Nephron progenitor cell (in vitro differentiated cells): ENCODE measurements at places on chromosomes 6 and 20.

DNA sequence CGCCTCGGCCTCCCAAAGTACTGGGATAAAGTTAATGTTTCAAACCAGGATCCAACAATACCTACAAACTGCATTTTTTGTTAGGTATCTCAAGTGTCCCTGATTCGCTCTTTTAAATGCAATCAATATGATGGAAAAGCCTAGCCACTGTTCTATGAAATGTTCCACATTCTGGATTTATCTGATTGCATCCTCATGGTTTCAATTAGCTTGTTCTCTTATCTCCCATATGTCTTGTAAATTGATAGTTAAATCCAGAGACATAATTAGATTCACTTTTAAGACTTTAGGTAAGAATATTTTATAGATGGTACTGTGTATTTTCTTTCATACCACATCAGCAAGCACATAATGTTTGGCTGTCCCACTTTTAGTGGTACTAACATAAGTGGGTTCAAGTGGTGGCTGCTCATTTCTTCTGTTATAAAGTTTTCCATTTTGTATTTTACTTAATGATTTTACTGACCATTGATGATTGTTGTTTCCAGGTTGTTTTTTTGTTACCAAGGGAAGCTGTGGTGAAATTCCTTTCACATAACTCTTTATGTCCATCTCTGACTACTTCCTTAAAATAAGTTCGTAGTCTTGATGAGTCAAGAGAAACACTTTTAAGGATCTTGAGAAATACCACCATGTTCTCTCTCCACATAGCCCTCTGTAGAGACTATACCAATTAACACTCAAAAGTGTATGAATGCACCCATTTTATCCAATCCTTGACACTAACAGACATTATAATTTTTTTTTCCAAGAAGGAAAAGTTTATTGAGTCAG lies 40.5 kb downstream of the RNGTT start:
- H3K27me3 ChIP-seq = no peaks in the 10 kb centered on the region
- DNase-seq = no peak
- H3K27ac ChIP-seq = no peak overlapping the region

GRCh38 chr6:12884983-12885382 lies 168.4 kb downstream of the PHACTR1 start:
- H3K36me3 ChIP-seq = no peaks in the 10 kb centered on the region
- no peak overlapping the region for H3K27ac ChIP-seq
- no peak for DNase-seq

DNA sequence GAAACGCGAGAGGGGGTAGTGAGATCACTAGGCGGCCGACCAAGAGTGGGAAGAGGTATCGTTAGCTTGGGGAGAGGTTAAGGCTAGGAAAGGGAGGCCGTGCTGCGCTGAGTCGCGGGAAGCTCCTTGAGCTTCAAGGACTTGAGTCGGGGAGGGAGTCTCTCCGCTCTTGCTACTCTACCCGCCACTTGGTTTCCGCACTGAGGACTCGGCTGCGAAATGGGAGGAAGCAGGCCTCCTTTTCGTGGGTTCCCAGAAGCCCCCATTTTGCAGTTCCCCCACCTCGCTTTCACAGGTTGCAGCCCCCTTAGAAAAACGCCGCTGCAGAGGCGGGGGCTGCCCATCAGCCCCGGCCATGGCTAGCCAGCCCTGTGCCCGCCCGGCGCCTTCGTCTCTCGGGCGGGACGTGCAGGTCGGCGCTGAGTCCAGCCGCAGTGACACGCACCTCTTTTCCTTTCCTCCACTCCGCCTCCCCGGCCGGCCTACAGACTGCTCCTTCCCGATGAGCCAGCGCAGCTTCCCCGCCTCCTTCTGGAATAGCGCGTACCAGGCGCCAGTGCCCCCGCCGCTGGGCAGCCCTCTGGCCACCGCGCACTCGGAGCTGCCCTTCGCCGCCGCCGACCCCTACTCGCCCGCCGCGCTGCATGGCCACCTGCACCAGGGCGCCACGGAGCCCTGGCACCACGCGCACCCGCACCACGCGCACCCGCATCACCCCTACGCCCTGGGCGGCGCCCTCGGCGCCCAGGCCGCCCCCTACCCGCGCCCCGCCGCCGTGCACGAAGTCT lies 4.9 kb downstream of the VGLL2 start:
- H3K4me1 ChIP-seq = peaks cover 12% of the 10 kb centered on the region
- H3K4me3 ChIP-seq = peak overlapping the region; percentile 69
- H3K27me3 ChIP-seq = peaks cover 99% of the 10 kb centered on the region

DNA sequence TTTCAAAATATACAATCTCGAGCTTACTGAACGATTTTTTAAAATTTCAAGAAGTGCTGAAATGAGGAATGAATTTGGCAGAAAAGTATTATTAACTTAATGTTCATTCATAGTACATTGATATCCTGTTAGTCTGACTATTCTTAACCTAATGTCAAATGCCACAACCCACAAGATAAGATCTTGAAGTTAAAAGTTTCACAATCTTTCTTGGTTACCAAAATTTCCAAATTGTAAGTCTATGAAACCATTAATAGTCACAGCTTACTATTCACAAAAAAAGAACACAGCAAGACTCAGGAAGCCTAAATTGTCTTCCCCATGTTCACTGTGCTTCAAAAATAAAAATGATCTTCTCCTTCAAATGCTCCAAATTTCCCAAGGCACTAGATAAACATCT lies 71.3 kb downstream of the HACE1 start:
- H3K27me3 ChIP-seq = no peaks in the 10 kb centered on the region
- H3K4me3 ChIP-seq = no peak overlapping the region
- no peaks in the 10 kb centered on the region for H3K4me1 ChIP-seq

- H3K36me3 ChIP-seq = no peaks in the 10 kb centered on the region
- H3K4me3 ChIP-seq = no peak overlapping the region
- H3K27ac ChIP-seq = no peak overlapping the region
- peaks cover 1% of the 10 kb centered on the region for H3K27me3 ChIP-seq
- no peak for DNase-seq
- no peaks in the 10 kb centered on the region for H3K4me1 ChIP-seq
Observed at GRCh38 chr6:129920103-129920798, 59.1 kb upstream of the TMEM244 start.

GRCh38 chr6:121499666-121500065 lies 64.2 kb downstream of the GJA1 start:
- H3K4me1 ChIP-seq = peaks cover 23% of the 10 kb centered on the region
- H3K4me3 ChIP-seq = no peak overlapping the region
- DNase-seq = no peak
- no peaks in the 10 kb centered on the region for H3K36me3 ChIP-seq
- peaks cover 4% of the 10 kb centered on the region for H3K27me3 ChIP-seq

GRCh38 chr6:34360556-34360955 lies 31.9 kb downstream of the NUDT3 start:
- H3K4me1 ChIP-seq = peaks cover 21% of the 10 kb centered on the region
- no peak overlapping the region for H3K27ac ChIP-seq
- DNase-seq = no peak
- peaks cover 3% of the 10 kb centered on the region for H3K27me3 ChIP-seq

GRCh38 chr20:9374072-9374471 lies 140.3 kb upstream of the LAMP5 start:
- H3K27ac ChIP-seq = peak overlapping the region; percentile 10
- peaks cover 14% of the 10 kb centered on the region for H3K4me1 ChIP-seq
- H3K27me3 ChIP-seq = no peaks in the 10 kb centered on the region
- H3K36me3 ChIP-seq = peaks cover 52% of the 10 kb centered on the region
- no peak overlapping the region for H3K4me3 ChIP-seq

DNA sequence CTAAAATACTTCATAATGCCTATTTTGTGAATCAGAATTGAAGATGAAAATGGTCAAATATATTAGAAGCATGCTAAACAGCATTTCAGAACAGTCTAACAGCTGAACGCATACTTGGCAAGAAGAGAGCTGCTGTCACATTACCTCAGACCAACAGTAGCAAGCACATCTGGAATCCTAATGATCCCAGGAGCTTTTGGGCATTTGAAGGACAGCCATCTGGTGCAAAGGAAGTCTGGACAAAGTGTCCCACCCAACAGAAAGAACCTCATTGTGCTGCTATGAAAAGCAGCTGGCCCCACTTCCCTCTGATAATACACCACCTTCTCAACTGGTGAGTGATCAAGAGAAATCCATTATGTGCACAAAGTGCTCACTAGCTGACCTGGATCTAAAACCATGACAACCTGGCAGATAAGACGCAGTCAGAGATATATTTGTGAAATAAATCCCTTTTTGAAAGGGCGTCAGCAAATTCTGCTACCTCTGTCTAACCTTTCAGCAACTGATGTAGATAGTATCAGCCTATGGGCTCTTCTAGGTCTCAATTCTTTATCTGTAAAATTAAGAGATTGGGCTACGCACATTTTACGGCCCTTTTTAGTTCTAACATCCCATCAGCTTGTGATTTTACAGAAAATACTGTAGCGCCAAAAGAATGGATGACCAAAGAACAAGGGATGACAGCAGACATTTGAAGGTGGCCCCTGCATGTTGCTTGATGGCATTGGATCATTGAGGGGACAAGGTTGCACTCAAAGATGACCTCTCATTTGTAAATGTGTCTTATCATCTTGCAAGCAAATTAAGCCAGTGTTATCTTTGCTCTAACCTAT lies 78.7 kb downstream of the SGK1 start:
- no peak overlapping the region for H3K4me3 ChIP-seq
- H3K4me1 ChIP-seq = no peaks in the 10 kb centered on the region
- no peak for DNase-seq
- no peaks in the 10 kb centered on the region for H3K36me3 ChIP-seq
- no peak overlapping the region for H3K27ac ChIP-seq

GRCh38 chr6:127347178-127347577 lies 3.8 kb upstream of the ECHDC1 start:
- no peak for DNase-seq
- H3K27ac ChIP-seq = no peak overlapping the region
- H3K4me3 ChIP-seq = no peak overlapping the region
- H3K27me3 ChIP-seq = peaks cover 1% of the 10 kb centered on the region
- peaks cover 68% of the 10 kb centered on the region for H3K36me3 ChIP-seq
- no peaks in the 10 kb centered on the region for H3K4me1 ChIP-seq

- H3K4me3 ChIP-seq = no peak overlapping the region
- H3K4me1 ChIP-seq = peaks cover 46% of the 10 kb centered on the region
- peaks cover 6% of the 10 kb centered on the region for H3K27me3 ChIP-seq
- DNase-seq = no peak
Observed at GRCh38 chr6:134250776-134251175, 67.1 kb downstream of the SGK1 start.

DNA sequence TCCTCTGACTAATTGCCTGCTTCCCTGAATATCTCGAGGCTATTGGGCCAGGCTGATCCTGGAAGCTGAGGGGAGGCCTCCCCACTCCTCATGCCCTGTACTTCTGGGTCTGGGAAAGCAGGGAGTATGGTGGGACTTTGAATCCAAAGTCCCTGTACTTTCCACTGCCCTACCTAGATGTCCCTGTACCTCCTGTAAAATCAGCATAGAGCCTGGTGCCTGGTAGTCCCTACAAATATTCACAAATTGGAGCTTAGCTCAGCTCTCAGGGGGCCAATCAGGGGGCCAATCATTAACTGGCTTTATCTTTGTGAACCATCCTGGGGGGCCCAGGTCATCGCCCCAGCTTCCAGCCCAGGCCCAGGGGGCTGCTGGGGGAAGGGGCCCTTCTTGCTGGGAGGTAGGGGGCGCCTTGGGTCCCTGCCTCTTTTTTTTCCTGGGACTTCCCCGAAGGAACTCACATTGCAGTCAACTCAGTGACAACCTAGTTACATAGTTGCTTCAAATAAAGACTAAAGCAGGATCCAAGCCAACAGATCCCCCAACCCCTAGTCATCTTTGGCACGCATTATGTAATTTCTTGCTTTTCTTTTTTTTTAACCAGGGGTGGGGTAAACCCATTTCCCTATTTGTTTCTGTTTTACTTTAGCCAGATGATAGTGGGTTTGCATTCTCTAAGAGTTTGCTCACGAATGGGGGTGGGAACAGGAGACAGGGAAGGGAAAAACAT lies 6.9 kb upstream of the VEGFA start:
- H3K4me1 ChIP-seq = peaks cover 77% of the 10 kb centered on the region
- no peaks in the 10 kb centered on the region for H3K36me3 ChIP-seq
- H3K27ac ChIP-seq = no peak overlapping the region
- peaks cover 16% of the 10 kb centered on the region for H3K27me3 ChIP-seq
- H3K4me3 ChIP-seq = no peak overlapping the region

DNA sequence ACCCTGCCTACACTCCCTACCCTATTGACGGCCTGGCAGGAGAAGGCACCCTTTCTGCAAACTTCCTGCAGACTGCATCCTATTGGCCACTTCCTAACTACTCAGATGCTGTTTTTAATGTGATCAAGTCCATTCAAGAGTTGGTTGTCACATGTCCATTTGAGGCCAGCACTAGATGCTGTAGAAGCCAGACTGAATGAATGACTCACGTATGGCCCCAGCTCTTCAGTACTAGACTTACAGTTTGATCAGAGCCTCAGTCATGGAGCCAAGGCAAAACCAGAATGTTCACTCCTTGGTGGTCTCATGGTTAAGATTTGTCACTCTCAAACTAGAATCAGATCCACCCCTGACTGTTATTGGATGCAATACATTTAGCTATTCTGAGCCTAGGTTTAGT lies 101.7 kb downstream of the OPRM1 start:
- H3K4me3 ChIP-seq = no peak overlapping the region
- no peak for DNase-seq
- H3K4me1 ChIP-seq = no peaks in the 10 kb centered on the region
- H3K36me3 ChIP-seq = no peaks in the 10 kb centered on the region
- no peak overlapping the region for H3K27ac ChIP-seq
- peaks cover 5% of the 10 kb centered on the region for H3K27me3 ChIP-seq

DNA sequence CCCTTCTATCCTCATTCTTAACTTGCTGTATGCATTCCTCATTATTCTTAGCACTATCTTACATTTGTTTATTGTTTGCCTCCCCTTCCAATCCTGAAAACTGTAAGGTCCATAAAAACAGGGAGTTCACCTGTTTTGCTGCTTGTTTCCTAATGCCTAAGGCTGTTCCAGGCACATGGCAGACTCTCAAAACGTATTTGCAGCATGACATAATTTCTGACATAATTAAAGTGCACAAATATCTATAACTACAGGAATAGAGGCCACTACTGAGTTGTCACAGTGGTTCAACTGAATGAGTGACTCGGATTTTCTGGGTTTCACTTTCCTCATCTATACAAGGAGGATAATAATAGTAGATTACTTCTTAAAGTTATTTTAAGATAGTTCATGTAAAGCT lies 83.0 kb downstream of the HFE start:
- H3K4me1 ChIP-seq = peaks cover 42% of the 10 kb centered on the region
- H3K4me3 ChIP-seq = no peak overlapping the region
- no peak overlapping the region for H3K27ac ChIP-seq
- peaks cover 4% of the 10 kb centered on the region for H3K36me3 ChIP-seq

DNA sequence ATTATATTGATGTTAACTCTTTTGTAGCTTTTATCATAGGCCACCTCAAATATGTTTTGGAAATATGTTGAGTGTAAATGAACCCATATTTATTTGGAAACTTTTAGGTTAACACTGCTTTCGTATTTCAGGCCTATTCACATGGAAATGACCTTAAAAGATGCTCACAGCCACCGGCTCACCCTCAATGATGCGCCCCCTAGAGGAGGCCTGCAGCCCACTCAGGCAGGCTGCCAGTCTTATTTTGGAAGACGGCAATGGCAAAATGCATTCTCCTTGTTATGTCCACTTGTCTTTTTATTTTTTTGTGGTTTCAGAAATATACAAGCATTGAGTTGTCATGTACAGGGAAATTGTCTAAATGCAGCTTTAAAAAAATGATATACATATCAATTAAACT lies 869.7 kb downstream of the PHF3 start:
- peaks cover 5% of the 10 kb centered on the region for H3K4me1 ChIP-seq
- no peaks in the 10 kb centered on the region for H3K27me3 ChIP-seq
- no peak overlapping the region for H3K27ac ChIP-seq
- no peak overlapping the region for H3K4me3 ChIP-seq

- no peak overlapping the region for H3K4me3 ChIP-seq
- H3K27me3 ChIP-seq = no peaks in the 10 kb centered on the region
- no peaks in the 10 kb centered on the region for H3K4me1 ChIP-seq
- no peaks in the 10 kb centered on the region for H3K36me3 ChIP-seq
Observed at GRCh38 chr6:155832596-155832995, 377.0 kb upstream of the NOX3 start.

- H3K27ac ChIP-seq = no peak overlapping the region
- no peak for DNase-seq
- no peaks in the 10 kb centered on the region for H3K27me3 ChIP-seq
- no peak overlapping the region for H3K4me3 ChIP-seq
- no peaks in the 10 kb centered on the region for H3K4me1 ChIP-seq
Observed at GRCh38 chr6:19771753-19772336, 65.3 kb upstream of the ID4 start.
